ENCODE measurements at places on chromosomes 7 and 10. TPM values are rescaled to one million over a fixed set of nuclear protein-coding genes. Genes with fewer than 3 reads are reported as not detected.
A peak's percentile ranks its signal among the peaks of the same experiment; 100 is the strongest.

- no peak for DNase-seq
Observed at GRCh38 chr7:41779918-41780317, 77.0 kb upstream of the INHBA start.

- DNase-seq: peak; percentile 61
Observed at GRCh38 chr10:124221356-124222317, 128.2 kb upstream of the CHST15 start.

DNA sequence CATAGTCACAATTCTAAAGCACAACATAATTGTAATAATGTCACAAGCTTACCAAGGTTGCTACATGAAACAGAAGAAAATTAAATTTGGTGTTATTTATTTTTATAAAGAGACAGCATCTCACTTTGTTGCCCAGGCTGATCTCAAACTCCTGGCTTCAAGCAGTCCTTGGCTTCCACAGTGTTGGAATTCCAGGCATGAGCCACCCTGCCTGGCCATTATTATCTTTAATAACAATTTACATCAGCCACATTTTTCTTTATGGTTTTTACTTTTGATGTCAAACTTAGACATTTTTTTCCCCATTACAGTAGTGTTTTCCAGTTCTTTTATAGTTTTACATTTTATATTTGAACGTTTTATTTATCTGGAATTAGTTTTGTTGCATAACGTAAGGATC, 46.7 kb downstream of the BMPR1A start:
- no peak for DNase-seq

GRCh38 chr10:47206449-47207280, 93.3 kb upstream of the GDF10 start:
- peak; percentile 25 for DNase-seq

GRCh38 chr10:57169597-57169996, 808.5 kb upstream of the ZWINT start:
- DNase-seq: no peak

GLCCI1 gene
- total RNA-seq: 8.1 TPM

- peak; percentile 75 for DNase-seq
Observed at GRCh38 chr7:115015619-115016018, 93.7 kb downstream of the MDFIC start.

- DNase-seq: peak; percentile 67
Observed at GRCh38 chr10:118543714-118544400, 51.6 kb downstream of the PRLHR start.

- DNase-seq: no peak
Observed at GRCh38 chr7:74149603-74150002, 24.6 kb upstream of the EIF4H start.

DNA sequence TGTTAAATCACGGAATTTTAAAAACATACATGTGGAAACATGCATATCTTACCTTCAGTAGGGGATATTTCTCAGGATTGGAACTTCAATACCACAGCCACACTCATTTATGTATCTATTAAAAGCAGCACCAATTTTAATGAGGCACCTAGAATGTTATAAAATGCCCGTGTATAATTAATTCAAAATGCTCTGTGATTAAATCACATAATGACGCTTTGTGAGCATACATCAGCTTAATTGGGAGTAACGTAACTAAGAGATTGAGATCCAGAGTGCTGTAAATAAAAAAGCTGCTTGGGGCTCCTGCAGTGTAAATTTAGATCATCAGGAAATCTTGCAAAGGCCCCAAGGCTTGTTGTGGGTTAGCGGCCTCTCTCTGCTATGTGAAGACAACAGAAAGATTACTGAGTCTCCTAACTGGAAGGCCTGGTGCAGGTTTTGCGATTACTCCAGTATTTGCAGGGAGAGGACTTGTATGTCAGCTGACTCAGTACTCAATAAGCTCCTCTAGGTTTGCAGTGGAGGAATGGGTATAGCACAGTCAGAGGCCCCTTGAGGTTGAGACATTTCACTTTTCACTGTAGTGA, 195.5 kb upstream of the PHYHIPL start:
- DNase-seq: no peak

DNA sequence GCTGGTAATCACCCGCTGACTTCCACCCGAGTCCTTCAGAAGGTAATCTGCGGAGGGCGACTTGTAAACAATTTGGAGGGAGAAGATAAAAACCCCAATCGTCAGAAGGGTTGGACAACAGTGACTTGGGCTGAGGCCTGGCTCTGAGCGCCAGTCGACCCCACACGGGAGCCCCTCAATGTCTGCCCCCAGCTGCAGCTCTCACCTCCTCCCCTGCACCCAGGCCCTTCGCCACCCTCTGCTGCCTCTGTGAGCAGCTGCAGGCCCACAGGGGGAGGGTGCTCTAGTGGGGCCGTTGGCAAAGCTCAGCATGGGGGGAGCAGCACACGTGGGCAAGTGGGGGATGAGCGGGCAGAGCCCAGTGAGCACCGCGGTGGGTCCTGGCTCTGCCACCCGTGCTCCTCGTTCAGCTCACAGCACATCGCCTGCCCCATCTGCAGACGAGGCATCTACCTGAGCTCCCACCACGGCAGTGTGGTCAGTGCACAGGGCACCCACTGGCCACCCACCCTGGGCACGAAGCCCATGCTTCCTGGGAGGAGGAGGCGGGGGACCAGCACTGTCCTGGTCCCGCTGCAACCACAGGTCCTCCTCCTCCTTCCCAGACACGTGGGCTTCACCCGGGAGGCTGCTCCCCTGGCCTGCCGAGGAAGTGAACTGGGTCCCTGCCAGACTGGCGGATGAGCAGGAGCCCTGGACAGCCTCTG, 280.5 kb downstream of the ELFN1 start:
- no peak for DNase-seq

FOXP2 gene
- 1.7 TPM for total RNA-seq

HSPA14 gene
- 16.3 TPM for total RNA-seq

WEE2 gene
- total RNA-seq: not detected

USP54 gene
- total RNA-seq: 19.1 TPM

MYO1G gene
- total RNA-seq: not detected

DEPP1 gene
- 31.7 TPM for total RNA-seq

GRCh38 chr7:140518370-140519006, 39.2 kb upstream of the MKRN1 start:
- no peak for DNase-seq

MMP21 gene
- total RNA-seq: not detected

WNT2 gene
- total RNA-seq: not detected

SDK1 gene
- 5.1 TPM for total RNA-seq

DNA sequence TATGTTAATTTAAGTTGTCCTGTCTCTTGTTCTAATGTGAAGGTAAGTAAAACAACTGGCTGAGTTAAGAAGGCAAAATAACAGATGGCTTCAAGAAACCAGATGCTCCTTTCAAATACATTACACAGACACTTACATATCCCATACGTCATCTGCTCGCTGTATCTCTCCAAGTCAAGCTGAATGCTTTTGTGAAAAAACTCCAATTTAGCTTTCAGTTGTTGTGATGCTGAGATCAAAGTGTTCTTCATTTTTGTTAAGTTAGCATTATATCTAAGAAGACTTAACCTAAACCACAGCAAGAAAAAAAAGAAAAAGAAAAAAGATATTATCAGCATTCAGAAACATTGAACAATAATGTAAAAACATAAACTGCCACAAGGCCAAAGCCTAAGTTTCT, 18.5 kb upstream of the ERLIN1 start:
- DNase-seq: no peak

NPFFR1 gene
- not detected for total RNA-seq

DNA sequence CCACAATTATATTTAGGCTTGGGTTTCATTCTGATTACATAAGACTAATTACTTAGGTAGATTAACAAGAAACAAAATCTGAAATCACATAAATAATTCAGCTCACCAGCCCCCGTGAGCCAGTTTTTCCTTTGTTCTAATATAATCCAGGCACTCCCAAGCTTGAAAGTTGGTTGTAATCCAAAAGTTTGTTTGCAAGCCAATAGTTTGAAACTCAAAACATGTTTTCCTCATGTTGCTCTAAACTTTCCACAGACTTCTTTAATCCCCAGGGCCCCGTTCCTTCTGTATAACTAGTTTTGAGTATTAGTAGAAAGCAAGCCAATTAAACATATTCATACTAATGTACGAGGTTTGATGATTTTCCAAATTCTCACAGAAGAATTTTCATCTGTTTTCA, 56.1 kb downstream of the SP8 start:
- DNase-seq: no peak

- DNase-seq: no peak
Observed at GRCh38 chr10:30187010-30187409, 127.6 kb upstream of the JCAD start.

CYP3A5 gene
- total RNA-seq: not detected

BEND7 gene
- 8.1 TPM for total RNA-seq

DNA sequence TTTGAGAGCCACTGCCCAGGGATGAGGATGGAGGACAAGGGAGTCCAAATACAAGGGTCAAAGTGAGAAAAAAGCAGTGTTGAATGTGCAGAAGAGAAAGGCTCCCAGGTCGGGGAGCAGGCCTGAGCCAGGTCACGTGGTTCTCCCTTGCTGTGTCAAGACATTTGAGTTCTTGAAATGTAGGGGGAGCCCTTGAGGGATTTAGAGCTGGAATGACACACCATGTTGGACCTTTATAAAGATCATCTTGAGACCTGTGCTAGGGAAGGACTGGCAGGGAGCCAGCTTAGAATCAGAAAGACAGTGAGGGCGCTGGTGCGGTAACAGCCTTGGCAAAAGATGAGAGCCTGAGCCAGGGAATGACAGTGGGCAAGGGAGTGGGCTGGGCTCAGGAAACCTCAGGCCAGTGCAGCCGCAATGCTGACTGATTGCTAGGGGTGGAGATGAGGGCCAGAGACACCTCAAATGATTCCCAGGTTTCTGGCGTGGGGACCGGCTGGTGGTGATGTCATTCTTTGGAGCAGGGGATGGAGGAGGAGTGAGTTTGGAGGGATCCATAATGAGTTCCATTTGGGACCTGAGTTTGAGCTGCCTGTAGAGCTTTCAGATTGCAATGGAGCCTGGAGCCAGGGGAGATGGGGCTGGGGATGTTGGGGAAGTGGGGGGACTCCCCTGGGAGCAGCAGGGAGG, 120.1 kb downstream of the PTPN20 start:
- peak; percentile 31 for DNase-seq

- DNase-seq: no peak
Observed at GRCh38 chr7:129176916-129177710, 11.3 kb upstream of the SMO start.

GRCh38 chr10:121216721-121217181, 365.6 kb downstream of the WDR11 start:
- DNase-seq: no peak

GRCh38 chr7:97859606-97860204, 12.5 kb downstream of the ASNS start:
- no peak for DNase-seq

EBF3 gene
- 0.33 TPM for total RNA-seq

GRCh38 chr7:8809320-8809719, 375.9 kb downstream of the NXPH1 start:
- no peak for DNase-seq

DNA sequence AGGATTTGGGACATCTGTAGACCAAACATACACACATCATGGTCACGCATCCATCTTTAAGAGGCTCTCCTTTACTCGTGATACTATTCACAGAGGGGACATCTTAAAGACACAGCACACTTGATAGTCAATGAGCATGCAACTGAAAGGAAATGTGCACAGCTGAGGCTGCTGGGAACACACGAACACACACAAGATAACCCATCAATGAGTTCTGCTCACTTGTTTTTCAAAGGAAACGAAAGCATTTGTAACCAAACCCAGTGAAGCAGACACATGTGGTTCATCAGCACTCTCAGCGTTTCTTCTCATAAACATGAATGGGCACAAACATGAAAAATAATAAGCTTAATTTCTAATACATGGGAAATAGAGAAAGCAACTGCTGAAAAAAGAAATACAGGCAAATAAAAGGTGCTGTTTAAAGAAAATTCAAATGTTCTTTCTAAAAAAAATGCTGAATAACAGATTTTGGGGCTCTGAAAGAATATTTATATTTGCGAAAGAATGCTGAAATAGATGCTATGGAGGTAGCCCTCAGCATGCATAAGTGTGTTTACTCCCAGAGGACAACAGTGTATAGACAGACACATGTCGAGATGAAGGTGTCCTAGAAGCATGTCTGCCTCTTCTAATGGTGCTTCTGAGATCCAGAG, 59.7 kb upstream of the LAMB4 start:
- DNase-seq: no peak

CHAT gene
- not detected for total RNA-seq

GRCh38 chr10:130772676-130773075, 538.8 kb downstream of the TCERG1L start:
- DNase-seq: no peak

CPN1 gene
- not detected for total RNA-seq

- no peak for DNase-seq
Observed at GRCh38 chr10:44858988-44859387, 52.1 kb upstream of the TMEM72 start.

DNA sequence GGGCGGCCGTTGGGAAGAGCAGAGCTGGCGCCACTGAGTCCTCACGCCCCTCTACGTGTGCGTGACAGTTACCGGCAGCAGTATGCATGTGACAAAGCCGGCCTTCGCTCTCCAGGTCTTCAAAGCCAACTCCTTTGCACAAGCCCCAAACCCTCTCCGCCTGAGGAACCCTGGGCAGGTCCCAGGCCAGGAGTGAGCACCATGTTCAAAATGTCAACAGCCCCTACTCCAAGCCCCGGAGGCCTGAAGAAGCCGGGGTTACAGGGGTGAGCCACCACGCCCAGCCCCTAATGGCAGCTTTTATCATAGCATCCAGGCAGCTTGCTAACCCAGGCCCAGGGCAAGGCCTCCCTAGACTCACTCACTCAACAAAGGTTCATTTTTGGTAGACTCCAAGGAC, 70.8 kb downstream of the OAT start:
- no peak for DNase-seq

- DNase-seq: no peak
Observed at GRCh38 chr10:58575491-58575890, 62.8 kb downstream of the BICC1 start.

GRCh38 chr10:113585949-113586348, 33.1 kb downstream of the HABP2 start:
- no peak for DNase-seq

DNA sequence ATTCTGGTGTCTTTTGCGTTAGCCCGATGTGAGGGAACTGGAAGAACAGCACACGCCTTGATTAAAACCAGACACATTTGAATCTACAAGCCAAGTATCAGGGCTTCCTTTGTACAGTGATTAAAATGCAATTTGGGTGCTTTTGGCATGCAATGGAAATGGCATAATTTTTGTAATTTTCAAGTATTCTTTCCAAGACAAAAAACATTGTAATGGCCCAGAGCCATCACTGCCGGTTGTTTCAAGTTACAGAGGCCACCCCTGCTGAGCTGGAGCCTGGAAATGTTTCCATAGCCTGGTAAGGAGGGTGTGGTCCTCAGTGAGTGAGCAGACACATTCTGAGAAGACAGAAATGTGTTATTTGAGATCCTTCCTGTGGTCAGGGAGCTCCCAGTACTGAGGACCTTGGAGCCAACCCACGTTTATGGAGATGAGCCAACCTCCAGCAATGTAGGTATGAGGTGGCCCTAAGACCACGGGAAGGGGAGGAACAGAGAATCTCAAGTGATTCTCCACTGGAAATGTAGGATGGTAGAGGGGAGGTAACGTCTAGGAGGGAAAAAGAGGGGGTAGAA, 20.9 kb downstream of the TEX36 start:
- peak; percentile 98 for DNase-seq

GRCh38 chr7:121604627-121605316, 208.7 kb upstream of the FAM3C start:
- DNase-seq: no peak
